ENCODE measurements at places on chromosomes 13 and 19.
A peak's percentile ranks its signal among the peaks of the same experiment; 100 is the strongest.

DNA sequence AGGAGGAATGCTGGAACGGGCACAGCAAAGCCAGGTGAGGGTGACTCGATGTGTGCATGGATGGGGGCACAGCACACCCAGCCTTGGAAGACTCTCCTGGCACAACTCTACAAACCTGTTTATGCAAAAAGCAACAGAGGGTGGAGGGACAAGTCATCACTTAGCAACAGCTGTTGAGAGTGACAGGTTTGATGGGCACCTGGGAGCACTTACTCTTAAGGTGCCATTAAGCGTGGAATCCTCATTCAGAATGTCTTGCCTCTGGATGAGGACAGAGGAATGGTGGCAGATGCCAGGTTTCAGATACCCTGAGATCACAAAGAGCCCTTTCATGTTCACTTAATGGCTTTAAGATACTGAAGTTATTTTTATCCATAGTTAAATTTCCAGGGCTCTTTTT, 97.0 kb downstream of the DCT start:
- no peak for DNase-seq

GRCh38 chr13:31421756-31422155, 222.0 kb downstream of the B3GLCT start:
- no peak for DNase-seq

DNA sequence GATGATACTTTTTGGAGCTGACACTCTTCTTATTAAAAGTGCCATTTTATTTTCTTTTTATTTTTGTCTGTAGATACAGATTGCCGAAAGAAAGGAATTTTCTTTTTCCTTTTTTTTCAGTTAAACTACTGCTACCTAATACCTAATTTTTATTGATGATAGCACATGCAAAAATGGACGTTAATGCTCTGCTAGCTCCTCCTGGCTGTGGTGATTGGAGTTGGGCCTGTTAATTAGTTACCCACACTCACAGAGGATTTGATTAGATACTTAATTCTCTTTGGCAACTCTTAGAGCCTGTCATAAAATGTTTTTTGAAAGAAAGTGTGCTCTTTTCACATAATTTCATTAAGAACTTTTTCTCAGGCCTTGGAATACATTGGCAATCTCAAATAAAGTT, 366.8 kb downstream of the DCT start:
- DNase-seq: no peak

- DNase-seq: no peak
Observed at GRCh38 chr13:64223016-64223415, 2807.4 kb upstream of the PCDH20 start.

DNA sequence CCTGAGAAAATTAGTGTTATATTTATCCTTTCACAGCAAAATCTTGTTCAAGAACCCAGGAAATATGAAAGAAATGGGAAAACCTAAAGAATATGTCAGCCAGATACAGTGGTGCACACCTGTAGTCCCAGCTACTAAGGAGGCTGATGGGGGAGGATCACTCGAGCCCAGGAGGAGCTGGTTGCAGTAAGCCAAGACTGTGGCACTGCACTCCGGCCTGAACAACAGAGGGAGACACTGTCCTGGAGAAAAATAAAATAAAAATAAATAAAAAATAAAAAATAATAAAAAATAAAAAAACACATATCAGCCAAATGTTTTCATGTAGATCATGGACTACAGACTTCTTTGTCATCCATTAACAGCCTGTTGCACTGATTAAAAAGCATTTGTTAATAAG, 244.8 kb upstream of the KLHL1 start:
- no peak for DNase-seq

DNA sequence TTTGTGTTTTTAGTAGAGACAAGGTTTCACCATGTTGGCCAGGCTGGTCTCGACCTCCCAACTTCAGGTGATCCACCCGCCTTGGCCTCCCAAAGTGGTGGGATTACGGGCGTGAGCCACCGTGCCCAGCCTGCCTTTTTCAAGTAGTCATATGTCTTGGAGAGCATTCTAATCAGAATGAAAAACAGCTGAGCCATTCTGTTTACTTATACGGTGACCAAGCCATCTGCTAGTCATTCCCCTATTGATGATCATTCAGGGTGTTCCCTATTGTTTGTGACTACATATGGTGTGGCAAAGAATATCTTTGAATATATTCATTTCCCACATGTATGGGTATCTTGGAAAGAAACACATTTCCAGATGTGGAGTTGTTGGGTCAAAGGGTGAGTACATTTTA, 17.2 kb downstream of the BLOC1S3 start:
- DNase-seq: no peak

GRCh38 chr13:44765001-44765471, 188.9 kb upstream of the TSC22D1 start:
- DNase-seq: no peak

GRCh38 chr13:24328145-24328544, 18.8 kb downstream of the C1QTNF9 start:
- DNase-seq: no peak

DNA sequence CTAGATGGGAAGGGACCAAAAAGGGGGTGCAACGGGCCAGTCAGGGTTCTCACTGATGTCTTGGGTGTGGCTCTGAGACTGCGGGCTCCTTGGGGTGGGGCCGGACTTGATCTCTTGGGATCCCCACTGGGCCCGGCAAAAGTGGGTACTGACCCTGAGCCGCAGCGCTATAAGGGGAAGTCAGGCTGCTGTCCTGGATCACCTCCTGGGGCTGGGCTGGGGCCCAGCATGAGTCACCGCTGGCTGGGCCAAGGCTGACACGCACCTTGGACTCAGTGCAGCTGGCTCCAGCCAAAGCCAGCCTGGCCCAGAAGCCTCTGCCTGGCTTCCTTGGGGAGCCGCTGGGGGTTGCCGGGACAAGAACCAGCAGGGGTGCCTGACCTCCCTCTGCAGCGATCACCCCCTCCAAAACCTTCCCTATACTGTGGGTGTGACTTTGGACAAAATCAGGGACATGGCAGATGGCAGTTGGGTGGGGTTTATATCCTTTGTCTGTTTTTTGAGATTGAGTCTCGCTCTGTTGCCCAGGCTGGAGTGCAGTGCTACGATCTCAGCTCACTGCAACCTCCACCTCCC, 617 bp upstream of the IQCN start:
- no peak for DNase-seq

GRCh38 chr13:43401361-43401760, 378.0 kb downstream of the DNAJC15 start:
- DNase-seq: no peak

DNA sequence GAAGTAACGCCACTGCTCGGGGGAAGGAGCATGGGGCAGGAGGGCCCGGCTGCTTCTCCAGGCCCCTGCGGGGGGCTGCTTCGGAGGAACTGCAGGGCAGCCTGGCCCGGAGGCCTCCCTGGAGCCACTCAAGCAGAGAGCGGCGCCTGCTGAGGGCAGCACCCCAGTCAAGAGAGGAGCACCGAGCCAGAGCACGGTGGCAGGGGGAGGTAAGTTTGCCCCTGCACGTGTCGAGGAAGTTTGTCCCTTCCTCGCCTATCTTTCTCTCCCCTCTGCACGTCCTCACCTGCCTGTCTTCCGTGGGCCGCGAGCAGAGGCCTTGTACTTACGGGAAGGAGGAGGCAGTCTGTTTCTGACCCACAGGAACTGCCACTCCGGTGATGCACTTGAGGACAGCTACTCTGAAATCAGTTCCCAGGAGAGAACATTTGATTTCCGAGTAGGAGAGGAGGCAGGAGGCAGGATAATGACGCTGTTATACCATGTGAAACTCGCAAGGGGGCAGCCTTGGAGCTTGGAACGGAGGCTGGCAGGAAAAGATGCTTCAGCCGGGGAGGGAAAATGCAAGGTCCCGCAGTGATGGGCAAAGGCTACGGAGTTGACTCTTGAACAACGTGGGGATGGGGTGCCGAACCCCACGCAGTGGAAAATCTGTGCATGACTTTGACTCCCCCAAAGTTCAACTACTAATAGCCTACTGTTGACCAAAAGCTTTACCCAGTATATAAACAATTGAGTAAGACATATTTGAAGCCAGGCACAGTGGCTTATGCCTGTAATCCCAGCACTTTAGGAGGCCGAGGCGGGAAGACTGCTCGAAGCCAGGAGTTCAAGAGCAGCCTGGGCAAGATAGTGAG, 5.0 kb downstream of the FFAR1 start:
- DNase-seq: peak; percentile 42

GRCh38 chr13:58474581-58474980, 843.0 kb downstream of the PCDH17 start:
- no peak for DNase-seq

GRCh38 chr13:41791056-41791455, 169.9 kb downstream of the VWA8 start:
- DNase-seq: no peak

DNA sequence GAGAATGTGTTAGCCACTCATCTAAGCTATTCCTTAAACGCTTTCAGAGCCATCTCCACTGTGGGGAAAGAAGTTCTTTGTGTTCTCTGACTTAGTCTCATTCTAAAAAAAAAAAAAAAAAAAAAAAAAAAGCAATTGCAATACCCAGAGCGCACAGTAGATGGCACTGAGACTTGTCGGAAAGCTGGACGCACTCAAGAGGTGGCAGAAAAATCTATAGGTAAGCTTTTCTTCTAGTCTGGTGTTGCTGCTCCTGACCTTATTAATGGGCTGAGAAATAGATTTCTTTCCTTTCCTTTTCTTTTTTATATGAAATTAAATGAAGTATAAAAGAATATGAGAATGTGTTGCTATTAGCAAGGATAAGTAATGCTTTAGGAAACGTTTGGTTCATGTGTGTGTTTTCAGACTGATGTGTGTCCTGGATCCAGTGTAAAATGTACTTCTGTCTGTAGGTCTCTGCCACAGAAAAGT, 4.7 kb upstream of the GJB2 start:
- no peak for DNase-seq

GRCh38 chr13:92175330-92175729, 776.9 kb downstream of the GPC5 start:
- no peak for DNase-seq

DNA sequence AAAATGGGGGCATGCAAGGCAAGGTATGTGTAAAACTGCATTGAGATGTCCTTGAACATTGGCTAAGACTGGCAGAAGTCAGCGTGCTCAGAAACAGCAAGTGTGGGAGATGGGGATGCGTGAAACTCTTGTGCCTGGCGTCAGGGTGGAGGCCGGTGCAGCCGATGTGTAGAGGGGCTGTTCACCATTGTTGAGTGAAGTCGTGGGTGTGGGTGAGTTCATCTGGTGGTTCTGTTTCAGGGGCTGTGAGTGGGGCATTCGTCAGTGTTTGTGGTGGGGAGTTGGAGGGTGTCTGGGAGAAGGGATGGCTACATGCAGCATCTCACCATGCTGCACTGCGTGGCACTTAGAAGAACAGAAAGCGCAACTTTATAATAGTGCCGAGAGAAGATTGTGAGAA, 11.4 kb upstream of the MIA start:
- DNase-seq: no peak

- DNase-seq: no peak
Observed at GRCh38 chr19:27679905-27680304, 1533.0 kb downstream of the UQCRFS1 start.

- no peak for DNase-seq
Observed at GRCh38 chr19:37218592-37218935, 550 bp downstream of the ZNF383 start.

DNA sequence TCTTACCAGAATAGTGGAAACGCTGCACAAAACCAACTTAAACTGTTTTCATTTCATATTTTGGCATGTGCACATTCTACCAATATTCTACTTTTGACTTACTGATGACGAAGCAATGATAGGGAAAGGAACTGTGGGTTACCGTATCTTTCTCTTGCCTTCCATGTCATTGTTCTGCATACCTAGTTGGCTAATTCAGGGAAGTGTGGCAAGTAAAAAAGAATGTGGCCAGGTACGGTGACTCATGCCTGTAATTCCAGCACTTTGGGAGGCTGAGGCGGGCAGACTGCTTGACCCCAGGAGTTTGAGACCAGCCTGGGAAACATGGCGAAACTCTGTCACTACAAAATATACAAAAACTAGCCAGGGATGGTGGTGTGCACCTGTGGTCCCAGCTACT, 108.2 kb downstream of the SIPA1L3 start:
- DNase-seq: no peak

DNA sequence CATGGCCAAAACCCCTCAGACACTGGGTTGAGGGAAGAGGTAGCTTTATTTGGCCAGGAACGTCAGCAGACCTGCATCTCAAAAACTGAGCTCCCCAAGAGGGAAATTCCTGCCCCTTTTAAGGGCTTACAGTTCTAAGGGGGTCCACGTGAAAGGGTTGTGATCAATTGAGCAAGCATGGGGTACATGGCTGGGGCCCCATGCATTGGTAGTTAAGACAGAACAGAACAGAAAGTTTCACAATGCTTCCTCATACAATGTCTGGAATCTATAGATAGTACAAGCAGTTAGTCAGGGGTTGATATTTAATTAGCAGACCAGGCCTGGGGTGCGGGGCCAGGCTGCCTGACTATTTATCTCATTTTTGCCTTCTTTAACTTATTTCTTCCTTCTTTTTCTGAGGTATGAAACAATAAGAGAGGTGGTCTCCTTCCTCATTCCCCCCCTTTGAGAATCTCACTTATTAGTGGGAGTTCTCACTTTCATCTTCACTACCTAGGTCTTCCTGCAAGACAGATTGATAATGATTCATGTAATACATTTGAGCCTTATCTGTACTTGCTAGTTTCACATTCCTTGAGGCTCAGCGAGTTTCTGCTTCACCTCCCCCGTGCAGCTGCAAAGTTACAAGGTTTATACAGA, 84.8 kb downstream of the SLC25A15 start:
- DNase-seq: no peak

GRCh38 chr19:18385675-18386542, at the start of gene GDF15:
GDF15 (plus strand) TSS chr19:18386158; CDS start chr19:18386190, 32 bp downstream.
- no peak for DNase-seq

DNA sequence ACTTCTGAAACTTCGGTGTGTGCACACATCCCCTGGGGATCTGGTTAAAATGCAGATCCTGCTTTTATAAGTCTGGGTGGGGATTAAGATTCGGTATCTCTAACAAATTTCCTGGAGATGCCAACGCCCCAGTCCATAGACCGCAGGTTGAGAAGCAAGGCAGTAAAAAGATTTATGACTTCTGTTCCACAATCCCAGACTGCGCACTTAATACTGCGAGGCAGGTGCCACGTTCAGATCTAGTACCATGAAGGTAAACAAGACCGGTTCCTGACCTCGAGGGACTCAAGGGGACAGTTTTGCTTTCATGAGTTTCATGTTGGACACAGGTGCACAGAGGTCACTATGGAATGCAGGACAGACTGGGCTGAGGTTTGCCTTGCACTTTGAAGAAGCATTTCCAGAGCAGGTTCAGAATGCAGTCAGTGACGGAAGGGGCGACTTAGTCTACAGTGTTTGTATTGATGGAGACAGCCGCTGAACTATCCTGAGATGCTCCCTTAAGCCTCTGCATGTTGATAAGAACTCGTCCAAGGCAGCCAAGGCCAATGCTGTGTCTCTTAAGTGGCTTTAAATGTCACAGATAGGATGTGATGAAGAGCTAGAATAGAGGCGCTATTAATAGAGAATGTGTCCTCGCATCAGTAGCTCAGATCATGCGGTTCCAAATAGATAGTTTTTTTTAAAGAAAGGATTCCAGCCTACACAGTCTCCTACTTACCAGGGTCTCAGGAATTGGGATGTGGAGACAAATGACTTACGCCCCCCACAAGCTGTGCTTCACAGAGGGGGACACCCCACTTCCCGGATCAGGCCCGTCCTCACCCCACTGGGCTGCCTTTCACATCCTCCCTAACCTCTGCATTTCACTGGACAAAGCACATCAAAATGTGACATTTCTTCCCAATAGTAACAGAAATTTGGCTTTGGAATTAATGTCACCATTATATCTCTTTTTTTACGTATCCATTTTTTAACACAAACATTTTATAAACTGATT, 97.1 kb upstream of the IRS2 start:
- no peak for DNase-seq
